WTC11 (cell line): ENCODE measurements at places on chromosomes 1 and 21.

DNA sequence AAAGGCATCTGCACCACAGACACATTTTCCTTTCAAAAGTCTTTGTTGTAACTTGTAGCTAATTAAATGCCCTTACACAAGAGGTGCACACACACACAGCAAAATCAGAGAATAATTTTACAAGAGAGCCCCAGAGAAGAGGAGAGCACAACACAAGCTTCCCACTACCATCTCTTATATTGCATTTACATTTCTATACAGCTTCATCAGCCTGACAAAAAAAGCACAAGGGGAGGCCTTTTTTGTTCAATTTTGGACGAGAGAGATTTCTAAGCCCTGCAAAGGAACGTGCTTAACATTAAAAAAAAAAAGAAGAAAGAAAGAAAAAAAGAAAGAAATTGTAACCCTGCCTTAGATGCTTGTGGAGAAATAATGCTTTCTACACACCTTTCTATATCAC lies 17.1 kb upstream of the ESRRG start:
- DNase-seq = no peak

DNA sequence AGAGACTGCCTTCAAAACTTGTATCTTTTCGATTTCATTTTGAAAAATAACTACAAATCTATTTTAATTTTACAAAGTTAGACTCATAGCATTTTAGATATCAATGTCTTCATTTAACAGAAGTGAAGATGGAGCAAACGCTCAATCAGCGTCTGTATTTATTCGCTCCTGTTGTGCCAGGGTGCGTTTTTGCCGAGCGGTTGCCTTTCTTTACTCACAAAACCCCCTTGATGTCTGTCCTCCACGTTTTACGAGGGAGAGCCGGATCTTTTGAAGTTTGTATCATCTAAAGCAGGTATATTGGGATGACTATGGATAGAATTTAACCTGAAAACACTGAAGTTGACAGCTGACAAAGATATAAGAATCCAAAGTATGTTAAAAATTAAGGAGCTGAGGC lies 44.6 kb downstream of the MRPL39 start:
- no peak for DNase-seq

GRCh38 chr1:37697090-37697489 lies 4.8 kb downstream of the CDCA8 start:
- DNase-seq = no peak

- no peak for DNase-seq
Observed at GRCh38 chr1:189658381-189658780, 819.3 kb downstream of the BRINP3 start.

GRCh38 chr1:63991685-63992084 lies 211.7 kb upstream of the UBE2U start:
- no peak for DNase-seq

- no peak for DNase-seq
Observed at GRCh38 chr1:25657883-25658760, 41.5 kb downstream of the MAN1C1 start.

GRCh38 chr1:19563324-19564097 lies 78.2 kb upstream of the CAPZB start:
- no peak for DNase-seq

DNA sequence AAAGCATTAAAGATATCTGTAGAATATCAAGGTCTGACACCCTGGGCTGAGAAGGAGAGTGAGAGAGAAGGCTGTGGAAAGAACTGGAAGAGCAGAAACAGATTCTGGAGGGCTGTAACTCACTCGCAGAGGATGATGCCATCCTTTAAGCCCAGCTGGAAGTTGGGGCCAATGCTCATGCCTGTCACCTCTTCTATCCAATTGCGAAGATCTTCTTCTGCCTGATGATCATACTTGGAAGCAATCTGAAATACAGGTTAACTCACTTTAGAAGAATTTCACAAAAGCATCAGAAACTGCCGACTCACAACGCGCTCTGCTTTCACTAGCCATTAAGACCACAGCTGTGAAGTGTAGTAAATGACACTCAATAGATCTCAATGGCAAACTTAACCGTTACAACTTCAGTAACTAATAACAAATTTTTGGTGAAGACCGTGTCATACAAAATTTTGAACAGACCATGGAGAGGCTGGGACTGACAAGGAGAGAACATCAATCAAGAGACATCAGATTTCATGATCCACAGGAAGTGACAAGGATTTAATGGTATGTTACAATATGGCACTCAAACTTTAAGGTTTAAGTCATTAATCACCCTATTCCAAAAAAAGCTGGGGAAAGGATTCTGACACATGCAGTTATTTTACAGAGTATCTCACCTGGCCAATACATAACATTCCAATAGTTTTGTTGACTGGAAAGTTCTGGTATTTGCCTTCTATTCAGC lies 23.5 kb downstream of the CNN3 start:
- DNase-seq = no peak

DNA sequence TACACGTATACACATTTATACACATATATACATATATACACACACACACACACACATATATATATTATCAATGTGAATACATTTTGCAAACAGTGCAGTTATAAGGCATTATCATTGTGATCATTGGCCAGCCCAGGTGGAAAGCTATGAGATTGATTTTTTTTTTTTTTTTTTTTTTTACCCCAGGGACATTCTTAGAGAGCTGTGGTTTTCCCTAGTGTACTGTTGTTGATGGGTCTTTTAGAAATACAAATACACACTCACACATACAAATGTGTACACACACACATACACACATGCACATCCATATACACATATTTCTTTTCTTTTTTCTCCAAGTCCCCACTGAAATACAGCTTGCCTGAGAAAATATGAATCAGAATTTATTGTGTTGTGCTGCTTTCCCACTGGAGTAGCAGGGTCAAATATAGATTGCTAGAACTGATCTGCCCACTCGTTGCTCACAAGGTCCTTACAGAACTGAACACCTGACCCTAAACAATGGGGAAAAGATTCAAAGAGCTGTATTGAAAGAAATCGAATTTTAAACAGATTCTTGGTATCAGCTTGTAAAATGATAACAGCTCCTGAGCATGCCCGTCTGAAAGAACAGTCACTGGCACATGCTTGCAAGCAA lies 325.6 kb downstream of the OMA1 start:
- DNase-seq = no peak

DNA sequence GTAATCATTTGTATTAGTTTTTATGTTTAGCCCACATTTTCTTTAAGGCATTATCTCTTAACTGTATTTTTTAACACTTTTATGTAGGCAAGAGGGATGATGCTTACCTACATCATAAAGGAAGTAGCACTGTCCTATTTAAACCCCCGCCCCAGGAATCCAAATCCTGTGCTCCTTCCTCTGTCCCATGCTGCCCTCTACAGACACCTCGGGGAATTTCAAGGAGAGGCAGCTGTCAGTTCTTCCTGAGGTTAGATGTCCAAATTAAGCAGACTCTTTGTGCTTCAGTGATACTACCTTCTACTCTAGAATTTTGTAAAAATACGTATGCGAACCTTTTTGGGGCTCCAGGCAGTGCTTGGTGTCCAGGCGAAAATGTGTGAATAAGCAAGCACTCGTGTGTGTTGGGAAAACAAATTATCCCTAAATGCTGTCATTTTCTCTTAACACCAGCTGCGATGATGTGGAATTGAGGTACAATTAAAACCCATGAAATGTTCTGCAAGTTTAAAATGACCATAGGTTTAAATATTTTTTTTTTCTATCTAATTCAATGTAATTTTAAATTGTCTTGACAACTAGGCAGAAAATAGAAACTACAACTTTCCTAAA lies 19.2 kb downstream of the CRCT1 start:
- peak; percentile 22 for DNase-seq
